T1000 (cell line): ENCODE measurements at places on chromosomes 11 and 22.

DNA sequence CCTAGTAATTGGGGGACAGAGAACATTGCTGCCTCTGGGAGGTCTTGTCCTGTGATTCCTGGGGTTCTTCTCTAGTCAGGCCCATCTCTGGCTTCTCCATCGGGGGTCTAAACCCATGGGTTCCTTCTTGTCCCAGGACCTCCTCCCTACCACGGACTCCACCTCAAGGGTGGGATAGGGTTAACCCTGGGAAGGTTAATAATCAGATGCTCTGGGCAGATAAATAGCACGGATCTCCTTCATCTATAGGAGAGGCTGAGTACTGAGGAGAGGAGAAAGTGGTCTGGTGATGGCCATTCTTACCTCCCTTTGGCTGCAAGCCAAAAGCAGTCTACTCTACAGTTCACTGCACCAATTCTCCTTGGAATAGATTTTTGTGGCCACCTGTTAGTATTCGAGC lies 10.5 kb downstream of the HEPHL1 start:
- no peak for DNase-seq

DNA sequence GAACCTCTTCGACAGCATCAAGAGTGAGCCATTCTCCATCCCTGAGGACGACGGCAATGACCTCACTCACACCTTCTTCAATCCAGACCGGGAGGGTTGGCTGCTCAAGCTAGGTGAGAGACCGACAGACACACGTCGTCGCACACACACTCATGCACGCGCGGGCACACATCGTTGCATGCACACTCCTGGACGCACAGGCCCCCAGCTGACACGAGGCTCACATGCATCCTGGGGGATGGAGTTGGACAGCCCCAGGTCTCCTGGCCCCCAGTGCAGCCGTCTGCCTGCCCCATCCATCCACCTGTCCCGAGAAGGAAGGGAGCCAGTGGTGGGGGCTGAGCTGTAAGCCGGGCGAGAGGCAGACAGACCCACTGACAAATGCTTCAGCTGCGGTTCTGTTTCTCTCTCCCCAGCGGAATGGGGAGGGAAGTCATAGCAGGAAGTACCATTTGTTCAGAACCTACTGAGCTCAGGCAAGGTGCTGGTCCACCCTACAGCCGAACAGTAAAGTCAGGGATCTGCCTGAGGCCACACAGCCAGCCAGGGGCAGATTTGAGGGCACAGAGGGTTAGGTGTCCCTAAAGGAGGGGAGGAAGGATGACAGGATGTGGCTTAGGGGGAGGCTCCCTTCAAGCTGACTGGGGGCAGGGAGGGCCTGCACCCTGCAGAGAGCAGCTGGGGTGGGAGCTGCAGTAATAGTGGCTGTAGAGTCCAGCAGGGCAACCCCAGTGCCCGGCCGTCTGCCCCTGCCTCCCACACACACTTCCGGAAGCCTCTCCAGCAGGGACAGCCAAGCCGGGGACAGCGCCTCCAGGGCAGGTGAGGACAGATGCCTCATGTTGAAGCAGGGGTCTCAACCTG lies 27.1 kb downstream of the CYTH4 start:
- DNase-seq = no peak

DNA sequence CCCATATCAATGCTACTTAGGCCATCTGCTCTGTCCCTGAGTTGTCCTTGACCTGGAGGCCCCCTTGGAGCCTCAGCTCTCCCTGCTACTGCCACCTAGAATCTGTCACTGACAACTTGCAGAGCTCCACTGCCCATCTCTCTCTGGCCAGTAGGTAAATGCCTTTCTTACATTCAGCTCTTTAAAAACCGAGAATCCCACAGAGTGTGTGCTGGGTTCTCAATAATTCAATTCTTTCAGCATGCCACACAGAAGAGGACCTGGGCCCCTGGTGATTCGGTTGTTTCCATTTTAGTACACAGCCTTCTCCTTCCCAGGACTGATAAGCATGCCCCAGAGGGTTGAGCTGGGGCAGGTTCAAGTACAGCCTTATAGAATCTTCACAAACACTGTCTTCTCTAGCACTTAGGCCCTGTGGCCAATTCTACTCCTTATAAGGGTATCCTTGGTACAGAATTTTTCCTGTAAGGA lies 22.0 kb upstream of the IPO7 start:
- no peak for DNase-seq

DNA sequence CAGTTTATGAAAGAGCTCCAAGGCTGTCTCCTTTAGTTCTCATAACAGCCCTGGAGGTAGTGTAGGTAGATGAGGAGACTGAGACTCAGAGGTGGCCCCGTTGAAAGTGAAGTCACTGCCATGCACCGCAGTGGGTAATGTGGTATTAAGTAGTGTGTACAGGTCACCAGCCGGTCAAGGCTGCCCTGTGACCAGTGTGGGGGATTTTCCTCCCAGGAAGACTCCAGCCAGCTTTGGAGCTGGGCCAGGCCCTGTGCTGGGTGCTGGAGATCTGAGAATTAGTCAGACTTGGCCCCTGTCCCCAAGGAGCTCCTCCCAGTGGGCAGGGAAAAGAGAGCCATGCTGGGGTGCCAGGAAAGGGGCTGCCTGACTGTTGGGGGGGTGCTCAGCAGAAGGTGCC lies 5.3 kb downstream of the OMP start:
- peak; percentile 64 for DNase-seq

DNA sequence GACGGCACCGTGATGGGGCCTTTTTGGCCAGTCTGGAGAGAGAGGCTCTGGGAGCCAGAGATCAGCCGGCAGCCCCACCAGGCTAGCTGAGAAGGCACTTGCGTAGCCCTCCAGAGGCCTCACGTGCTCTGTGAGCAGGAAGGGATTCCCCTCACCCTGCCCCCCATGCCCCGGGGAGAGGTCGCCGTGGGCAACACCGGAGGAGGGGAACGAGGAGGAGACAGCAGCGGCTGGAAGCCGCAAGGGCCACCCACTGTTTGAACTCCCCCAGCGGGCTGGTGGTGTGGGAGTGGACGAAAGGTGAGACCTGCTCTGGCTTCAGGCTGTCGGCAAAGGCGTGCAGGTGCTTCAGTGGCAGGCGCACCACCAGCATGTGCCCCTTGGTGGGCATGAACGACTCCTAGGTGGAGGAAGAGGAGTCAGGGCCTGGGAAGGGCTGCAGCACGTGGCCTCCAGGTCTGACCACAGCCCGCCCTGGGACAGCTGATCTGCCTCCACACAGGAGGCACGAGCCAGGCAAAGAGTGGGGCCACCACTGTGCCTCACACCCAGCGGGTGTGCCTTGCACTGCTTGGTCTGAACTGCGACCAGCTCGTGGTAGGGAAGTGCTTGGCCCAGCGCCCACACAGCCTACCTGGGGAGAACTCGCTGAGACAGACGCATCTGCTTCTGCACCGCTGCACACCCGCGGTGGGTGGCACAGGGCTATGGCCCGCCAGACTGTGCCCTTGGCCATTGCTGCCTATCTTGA lies 99.9 kb downstream of the MED15 start:
- no peak for DNase-seq

GRCh38 chr11:109048098-109048497 lies 373.9 kb upstream of the C11orf87 start:
- no peak for DNase-seq

DNA sequence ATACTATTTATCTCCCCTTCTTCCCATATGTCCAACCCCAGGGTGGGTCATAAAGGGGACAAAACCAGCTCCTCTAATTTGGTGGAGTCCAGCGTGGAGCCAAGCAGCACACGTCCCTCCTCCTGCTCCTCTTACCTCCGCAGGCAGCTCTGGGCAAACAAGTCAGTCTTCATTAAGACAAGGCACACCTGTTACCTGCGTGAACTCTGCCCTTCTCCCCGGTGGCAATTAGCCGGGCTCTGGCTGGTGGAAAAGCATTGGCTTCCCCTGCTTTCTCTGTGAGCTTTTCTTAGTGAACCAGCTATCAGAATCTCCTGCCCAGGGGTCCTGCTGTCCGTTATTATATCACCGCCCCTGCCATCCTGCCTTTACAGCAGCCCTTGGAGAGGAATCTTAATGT lies 418.7 kb upstream of the CADM1 start:
- no peak for DNase-seq

GRCh38 chr22:40679249-40679963 lies at the start of gene MCHR1:
Gene MCHR1 (plus strand): TSS chr22:40679484. CDS start chr22:40679653, 169 bp downstream.
- DNase-seq = no peak

- DNase-seq = no peak
Observed at GRCh38 chr11:123421589-123421988, 8.5 kb upstream of the GRAMD1B start.

GRCh38 chr11:75073459-75074190 lies 23.1 kb downstream of the OR2AT4 start:
- DNase-seq = no peak

DNA sequence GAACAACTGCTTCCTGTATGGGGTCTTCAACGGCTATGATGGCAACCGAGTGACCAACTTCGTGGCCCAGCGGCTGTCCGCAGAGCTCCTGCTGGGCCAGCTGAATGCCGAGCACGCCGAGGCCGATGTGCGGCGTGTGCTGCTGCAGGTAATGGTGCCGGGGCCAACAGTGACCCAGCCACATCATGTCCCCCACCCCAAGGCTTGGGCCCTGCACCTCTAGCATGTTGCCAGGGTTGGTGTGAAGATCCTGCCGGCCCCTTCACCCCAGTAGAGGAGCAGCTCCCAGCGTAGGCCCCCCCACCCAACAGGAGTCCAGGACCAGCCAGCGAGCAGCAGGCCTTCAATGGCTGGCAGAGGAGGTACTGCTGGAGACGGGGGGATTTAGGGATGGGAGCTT lies 15.9 kb downstream of the TAB1 start:
- no peak for DNase-seq

- no peak for DNase-seq
Observed at GRCh38 chr22:40281717-40282116, 64.6 kb upstream of the ADSL start.

DNA sequence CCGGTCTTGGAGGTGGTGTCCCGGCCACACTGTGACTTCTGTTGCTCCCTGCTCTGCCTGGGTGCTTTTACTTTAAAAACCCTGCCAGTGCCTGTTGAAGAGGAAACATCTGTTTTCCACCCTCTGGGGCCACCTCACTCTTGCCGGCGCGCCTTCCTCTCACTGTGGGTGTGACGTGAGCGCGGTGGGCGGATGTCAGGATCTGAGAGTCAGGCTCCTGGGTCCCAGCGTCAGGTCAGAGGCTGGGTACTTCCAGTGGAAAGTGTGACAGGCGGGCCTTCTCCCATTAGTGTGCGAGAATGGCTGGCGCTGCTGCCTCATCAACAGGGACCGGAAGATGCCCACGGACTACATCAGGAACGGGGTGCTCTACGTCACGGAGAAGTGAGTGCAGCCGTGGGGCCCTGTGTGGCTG lies 54.2 kb downstream of the GRAMD4 start:
- DNase-seq = no peak

- no peak for DNase-seq
Observed at GRCh38 chr22:17580441-17581031, 17.2 kb downstream of the SLC25A18 start.
